Right cardiac atrium (tissue), 5 donors: ENCODE measurements at places on chromosomes 13 and 19. TPM values are rescaled to one million over a fixed set of nuclear protein-coding genes. Genes with fewer than 3 reads are reported as not detected.
A peak's percentile ranks its signal among the peaks of the same experiment; 100 is the strongest.

Gene SH2D3A
- 0.54 TPM for polyA plus RNA-seq

Gene NRTN
- 31.7 TPM for polyA plus RNA-seq

GRCh38 chr19:39506944-39507714, 7.8 kb upstream of the SELENOV start:
- DNase-seq, result peak; percentile 29

- DNase-seq, result peak; percentile 81
These were observed 28.3 kb downstream of the IL12RB1 start for GRCh38 chr19:18058208-18059009.

Gene TSSK6
- 0.77 TPM for polyA plus RNA-seq

DNA sequence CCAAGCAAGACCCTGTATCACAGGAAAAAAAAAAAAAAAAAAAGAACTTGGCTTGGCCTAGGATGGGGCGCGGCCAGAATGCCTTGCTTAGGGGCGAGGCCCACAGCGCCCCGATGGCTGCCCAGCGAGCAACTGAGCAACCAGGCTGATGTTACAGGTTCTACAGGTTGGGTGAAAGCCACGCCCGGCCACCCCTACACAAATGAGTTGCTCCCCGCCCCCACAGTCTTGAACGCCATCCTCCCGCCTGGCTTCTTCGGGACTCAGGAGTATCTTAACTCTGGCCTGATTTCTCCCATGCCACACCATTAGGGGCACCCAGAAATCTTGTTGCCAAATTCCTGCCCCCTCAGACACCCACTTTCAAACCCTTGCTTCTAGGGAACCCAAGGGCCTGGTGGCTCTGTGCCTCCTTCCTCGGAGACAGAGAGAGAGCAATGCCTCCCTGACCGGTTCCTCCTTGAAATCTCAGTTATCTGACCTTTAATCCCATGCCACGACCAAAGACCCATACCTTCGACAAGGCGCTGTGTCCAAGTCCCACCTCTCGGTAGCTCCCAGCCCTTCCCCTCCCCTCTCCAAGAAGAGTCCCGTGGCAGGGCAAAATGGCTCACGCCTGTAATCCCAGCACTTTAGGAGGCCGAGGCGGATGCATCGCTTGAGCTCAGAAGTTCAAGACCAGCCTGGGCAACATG, 1.1 kb upstream of the CBLC start:
- no peak for DNase-seq

Gene ZNF541
- 0.20 TPM for polyA plus RNA-seq

Gene ZNF491
- polyA plus RNA-seq, result 2.2 TPM
